ENCODE measurements at places on chromosomes 16 and 17.

DNA sequence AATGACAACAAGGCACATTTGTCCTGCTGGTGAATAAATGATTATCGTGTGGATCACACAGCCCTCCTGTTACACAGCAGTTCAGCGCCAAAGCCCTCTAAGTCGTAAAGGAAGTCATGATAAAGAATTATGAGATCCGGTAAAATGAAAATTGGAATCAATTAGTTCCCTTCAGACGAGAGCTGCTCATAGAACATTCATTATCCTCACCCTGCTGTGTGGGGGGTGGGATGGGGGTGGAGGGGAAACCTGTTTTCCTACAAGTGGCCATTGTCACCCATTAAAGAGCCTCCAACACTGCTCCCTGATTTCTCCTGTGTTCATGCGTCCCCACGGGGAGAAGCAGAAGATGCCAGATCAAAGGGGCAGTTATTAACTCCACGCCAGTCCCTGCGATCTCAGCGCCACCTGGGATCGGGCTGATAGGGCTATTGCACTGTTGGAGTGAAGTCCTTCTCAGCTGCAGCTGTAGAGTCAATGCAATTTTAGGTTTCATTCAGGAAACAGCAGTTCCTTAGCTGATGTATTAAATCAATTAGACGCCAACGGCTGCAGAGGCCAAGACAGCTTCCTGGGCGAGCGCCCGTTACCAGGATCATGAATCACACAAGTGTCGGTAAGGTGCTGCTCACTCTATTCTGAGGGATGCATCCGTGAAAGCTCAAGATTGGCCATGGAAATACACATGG, 19.2 kb upstream of the CACNG4 start:
- no peak for DNase-seq

DNA sequence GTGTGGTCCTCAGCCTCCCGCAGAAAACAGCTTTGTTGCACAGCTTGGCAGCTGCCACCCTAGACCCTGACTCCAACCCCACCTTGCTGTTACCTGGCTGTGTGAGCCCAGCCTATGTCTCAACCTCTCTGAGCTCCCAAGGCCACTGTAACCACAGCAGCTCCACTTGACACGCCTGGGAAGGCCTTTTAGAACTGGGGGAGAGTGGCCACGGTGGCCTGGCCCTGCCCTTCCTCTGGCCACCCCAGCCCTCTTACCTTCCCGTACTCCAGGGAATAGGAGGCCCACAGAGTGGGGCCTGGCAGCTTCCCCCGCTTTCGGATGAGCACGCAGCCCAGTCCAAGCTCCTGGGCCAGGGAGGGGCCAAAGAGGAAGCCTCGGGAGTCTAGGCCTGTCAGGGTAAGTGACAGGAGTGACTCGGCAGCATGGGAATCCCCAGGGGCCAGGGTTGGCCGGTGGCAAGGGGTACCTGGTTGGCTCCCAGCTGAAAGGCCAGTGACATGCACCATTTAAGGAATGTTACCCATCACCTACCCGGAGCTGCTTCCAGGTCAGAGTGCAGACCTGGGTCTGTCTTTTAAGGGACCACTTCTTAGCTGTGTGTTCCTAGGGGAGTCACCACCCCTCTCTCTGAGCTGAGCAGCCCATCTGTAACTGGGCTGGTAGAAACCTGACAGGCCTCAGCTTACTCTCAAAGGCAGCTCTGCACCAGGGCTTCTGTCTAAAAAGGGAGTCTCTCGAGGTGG, 1.4 kb downstream of the APRT start:
- DNase-seq = no peak

GRCh38 chr16:77591347-77591746, 131.0 kb upstream of the NUDT7 start:
- no peak for DNase-seq

- no peak for DNase-seq
Measured at GRCh38 chr17:20157001-20157310, 147.8 kb downstream of the SPECC1 start.

GRCh38 chr17:12738624-12739023, 50.7 kb upstream of the ARHGAP44 start:
- no peak for DNase-seq

Measured in CD4-positive, alpha-beta T cell treated with Interleukin-10 for 1 hour (primary cell).